ENCODE measurements at places on chromosomes 3 and 15.

GRCh38 chr3:58018892-58019742 is 10.9 kb downstream of the FLNB start:
- no peak for DNase-seq

GRCh38 chr3:136838641-136839555 is 20.0 kb downstream of the SLC35G2 start:
- DNase-seq = peak; percentile 99

DNA sequence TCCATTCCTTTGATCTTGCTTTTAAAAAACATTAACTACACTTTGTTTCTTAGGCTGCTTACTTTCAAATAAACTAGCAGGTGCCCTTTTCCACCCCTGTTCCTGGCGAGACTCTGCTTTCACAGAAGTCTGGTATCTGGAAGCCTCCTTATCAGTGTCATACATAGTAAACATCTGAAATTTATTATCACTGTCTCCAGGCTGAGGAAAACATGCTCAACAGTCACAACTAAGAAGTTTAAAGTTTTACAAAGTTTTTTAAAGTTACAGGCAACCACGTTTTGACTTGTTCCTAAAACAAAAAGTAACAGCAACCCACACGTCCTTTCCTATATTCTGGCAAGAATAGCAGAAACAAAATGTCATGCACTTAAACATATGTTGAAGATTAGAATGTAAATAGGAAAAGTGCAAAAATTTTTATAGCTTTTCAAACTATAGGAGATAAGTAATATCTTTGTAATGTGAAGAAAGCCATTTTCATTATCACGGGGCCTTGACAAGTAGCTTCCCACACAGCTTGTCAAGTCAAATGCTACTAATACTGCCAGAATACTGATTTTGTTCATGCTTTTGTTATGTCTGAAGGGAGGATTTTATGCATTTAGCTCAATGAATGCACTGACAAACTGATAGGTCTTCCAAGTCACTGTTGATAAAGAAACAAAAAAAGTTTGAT is 275.2 kb upstream of the KCNMB2 start:
- no peak for DNase-seq

- DNase-seq = no peak
These were observed 147.6 kb upstream of the HACD2 start for GRCh38 chr3:123732447-123732846.

DNA sequence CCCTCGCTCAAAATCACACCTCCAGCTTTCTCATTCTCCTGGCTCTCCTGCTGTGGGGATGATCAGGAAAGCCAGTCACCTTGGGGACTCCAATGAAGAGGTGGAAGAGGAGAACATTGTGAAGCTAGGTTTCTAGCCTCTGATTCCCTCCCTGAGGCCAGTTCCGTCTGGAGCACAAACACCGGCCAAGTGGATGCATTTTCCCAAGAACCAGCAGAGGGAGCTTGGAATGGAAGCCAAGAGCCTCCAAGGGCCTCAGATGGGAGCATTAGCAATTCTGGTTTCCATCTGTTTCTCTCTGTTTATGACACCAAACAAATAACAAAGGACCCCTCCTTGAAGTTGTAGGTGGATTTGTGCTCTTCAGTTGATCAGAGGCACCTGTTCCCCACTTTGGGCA is 40.6 kb upstream of the NMNAT3 start:
- DNase-seq = peak; percentile 45

DNA sequence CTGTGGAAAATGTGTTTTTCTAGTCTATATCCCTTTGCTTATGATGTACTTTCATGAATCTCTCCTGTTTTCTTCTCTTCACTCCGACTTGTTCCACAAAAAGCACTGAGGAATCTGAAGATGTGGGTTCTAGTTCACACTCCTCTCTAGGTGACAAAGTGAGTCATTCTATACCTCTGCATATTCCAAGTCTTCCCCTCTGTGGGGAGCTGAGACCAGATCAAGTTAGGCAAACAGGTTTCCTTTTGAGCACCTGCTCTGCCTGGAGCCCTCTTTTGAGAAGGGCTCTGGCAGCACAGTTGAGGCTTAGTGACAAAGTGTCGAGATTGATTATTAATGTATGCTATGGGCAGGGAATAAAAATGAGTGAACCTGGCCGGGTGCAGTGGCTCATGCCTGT is 82.4 kb upstream of the VGLL4 start:
- DNase-seq = no peak

- DNase-seq = no peak
These were observed 128.6 kb downstream of the STT3B start for GRCh38 chr3:31661286-31661685.

DNA sequence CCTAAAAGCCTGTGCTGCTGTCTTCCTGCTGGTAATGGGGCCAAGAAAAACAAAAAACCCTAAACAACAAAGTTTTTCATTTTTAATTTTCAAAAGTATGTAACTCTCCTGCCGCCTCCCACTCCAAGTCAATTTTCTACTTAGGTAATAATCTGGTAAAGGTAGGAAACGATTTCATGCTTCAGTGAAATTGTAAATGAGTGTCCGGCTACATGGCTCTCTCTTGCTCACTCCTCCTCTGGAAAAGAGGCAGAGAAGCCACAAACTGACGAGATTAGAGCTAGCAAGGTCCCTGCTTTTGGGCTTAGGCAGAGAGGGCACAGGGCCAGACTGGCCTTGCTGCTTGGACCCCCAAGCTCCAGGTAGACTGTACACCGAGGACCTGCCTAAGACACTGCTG is 23.5 kb downstream of the KLHL25 start:
- no peak for DNase-seq

- no peak for DNase-seq
These were observed 995.5 kb downstream of the MCTP2 start for GRCh38 chr15:95226835-95227234.

DNA sequence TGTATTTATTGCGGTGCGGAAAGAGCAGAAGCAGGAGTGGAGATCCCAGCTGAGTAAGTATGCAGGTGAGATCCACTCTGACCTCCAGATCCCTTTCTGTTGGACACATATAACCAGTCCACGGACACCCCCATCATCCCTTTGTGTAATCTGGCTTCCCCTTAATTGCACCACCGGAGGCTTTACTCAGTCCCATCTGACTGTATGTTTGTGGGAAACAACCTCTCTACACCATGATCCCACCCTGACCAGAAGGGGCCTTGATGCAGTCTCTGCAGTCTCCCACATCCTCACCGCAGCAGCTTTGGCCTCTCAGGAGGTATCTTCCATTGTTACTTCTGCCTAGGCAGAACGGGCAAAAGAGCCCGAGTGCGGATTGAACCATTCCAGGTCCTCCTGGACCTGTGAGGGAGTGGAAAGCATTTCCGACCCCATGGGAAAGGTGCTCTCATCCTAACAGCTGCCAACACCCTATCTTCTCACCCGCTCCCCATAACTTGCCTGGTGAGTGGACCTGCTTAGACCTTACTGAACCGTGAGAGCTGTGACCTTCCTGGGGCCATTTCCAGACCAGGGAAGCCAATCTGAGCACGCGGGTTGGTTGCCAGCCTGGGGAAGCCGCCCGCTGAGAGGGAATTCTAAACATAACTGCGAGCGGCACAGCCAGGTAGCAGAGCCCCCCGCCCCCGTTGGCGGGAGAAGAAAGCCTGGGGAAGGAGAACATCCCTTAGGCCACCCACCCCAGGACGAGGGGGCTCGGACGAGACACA is 1.1 kb downstream of the SLCO2A1 start:
- DNase-seq = no peak

- no peak for DNase-seq
These were observed 398.7 kb upstream of the PDZRN3 start for GRCh38 chr3:74023395-74023794.

DNA sequence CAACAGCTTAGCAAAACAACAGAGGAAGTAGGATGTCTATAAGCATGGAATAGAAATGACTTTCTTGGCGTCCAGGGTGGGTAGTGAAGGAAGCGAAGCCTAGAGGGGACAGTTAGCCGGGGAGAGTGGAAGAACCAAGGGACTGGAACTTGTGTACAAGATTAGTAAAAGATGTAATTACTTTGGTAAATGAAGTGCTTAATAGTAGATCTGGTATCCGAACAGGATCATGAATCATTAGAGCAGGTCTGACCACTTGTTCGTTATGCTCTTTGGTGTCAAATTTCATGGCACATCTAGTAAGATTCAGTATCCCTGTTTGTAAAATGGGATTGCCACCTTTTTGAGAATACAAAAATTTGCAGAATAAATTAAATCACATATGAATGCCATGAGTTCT is 112.5 kb upstream of the MLF1 start:
- DNase-seq = no peak

GRCh38 chr15:36810656-36811449 is 231.4 kb downstream of the CDIN1 start:
- DNase-seq = peak; percentile 70

DNA sequence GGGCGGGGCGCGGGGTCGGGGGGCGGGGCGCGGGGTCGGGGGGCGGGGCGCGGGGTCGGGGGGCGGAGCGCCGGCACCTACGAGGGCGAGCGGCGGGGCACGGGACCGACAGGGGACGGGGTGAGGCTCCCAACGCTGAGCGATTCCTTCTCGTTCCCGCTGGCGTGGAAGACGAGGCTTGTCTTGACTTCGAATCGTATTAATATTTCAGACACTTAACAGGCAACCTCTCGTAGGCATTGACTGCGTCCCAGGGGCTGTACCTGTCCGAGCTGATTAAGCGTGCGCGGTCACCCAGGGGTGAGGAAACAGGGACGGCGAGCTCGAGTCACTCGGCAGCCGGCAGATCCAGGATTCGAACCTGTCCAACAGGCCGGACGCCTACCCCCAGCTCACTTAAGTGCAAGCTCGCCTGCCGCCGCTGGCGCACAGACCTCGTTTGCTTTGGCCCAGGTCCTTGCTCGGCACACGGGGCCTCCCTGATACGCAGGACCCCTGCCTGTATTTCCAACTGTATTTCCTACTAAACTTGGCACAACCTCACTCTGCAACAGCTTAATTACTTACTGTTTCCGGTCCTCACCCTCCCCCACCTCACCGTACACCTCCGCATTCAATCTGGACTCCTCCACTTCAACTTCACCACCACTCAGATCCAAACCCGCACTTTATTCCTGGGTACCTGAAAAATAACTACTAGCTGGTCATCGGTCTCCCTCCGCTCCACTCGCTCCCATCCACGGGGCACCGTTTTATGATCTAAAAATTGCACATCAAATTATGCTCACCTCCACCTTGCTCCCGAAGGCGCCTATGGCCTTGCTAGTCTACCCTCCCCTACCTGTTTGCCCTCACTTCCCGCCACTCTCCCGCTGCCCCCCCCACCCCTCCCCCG is 722 bp upstream of the ZXDC start:
- DNase-seq = peak; percentile 49

- DNase-seq = no peak
These were observed 114.4 kb downstream of the TPRA1 start for GRCh38 chr3:127475975-127476705.

DNA sequence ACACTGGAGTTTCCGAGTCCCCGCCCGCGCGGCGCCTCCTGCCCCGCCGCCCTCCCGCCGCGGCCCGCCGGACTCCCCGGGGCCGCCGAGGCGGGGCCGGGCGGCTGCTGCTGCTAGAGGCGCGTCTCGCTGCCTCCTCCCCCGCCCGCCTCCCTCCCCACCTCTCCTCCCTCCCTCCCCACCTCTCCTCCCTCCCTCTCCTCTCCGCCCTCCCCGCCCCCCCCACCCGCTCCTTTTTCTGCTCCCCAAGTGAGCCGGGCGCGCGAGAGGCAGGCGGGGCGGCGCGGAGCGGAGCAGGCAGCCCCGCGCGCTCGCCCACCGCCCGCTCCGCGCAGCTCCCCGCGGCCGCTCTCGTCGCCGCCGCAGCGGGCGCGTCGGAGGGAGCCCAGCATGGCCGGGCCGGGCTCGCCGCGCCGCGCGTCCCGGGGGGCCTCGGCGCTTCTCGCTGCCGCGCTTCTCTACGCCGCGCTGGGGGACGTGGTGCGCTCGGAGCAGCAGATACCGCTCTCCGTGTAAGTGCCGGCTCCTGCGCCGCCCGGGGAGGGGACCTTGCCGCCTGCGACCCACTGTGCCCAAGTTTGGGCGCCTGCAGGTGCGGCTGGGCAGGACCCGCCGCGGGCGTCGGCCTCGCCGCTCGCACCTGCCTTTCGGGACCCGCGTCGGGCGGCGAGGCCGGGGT is at the start of gene CACNA2D3:
TSS of gene CACNA2D3 (plus strand) at position 229 of the 679 bp plus-strand sequence.
- peak; percentile 76 for DNase-seq

DNA sequence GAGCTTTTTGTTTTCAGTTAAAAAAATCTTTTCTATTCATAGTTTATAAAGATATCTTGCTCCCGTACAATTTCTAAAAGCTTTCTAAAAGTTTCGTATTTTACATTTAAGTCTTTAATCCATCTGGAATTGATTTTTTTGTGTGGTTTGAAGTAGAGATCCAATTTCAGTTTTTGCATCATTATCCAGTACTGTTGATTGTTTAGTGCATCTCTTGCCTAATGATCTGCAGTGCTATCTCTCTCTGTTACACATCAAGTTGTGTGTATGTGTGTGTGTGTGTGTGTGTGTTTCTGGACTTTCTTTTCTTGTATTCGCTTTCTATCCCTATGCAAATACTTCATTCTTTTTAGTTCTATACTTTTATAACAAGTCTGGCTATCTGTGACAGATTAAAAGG is 605.8 kb upstream of the DPPA4 start:
- no peak for DNase-seq

- peak; percentile 68 for DNase-seq
These were observed 20.5 kb downstream of the BOC start for GRCh38 chr3:113231827-113232253.

GRCh38 chr15:63610209-63610841 is 13.1 kb downstream of the FBXL22 start:
- peak; percentile 92 for DNase-seq

DNA sequence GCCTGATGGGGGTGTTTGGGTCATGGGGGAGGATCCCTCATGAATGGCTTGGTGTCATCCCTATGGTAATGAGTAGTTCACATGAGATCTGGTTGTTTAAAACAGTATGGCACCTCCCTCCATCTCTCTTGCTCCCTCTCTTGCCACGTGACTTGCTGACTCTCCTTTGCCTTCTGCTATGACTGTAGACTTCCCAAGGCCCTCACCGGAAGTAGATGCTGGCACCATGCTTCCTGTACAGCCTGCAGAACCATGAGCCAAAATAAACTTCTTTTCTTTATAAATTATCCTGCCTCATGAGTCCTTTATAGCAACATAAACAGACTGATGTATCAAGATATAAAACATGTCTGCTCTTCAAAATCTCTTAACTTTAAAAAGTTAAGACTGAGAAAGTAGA is 96.1 kb downstream of the TFDP2 start:
- DNase-seq = no peak

DNA sequence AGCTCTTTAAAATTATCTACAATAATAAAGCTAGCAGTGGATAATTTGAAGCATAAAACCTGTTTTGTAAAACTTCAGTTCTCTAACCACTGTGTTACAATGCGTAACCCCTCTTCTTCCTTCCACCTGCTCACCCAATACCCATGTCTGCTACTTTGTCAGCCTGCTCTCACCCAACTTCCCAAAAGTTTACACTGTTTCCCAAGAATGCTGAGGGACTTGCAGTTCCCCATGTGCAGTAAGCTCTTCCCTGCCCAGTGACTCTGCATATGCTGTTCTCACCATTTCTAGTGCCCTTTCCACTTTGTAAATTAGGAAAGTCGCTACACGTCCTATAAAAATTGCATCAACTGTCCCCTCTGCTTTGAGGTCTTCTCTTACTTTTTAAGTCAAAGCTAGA is 315.9 kb upstream of the SEMA6D start:
- no peak for DNase-seq

GRCh38 chr3:139555249-139555648 is 15.7 kb upstream of the RBP1 start:
- DNase-seq = no peak
